GM12891 (cell line): ENCODE measurements at places on chromosomes 3 and 15.

- DNase-seq, result no peak
These were observed 103.8 kb upstream of the UBE2E1 start for GRCh38 chr3:23701716-23702597.

DNA sequence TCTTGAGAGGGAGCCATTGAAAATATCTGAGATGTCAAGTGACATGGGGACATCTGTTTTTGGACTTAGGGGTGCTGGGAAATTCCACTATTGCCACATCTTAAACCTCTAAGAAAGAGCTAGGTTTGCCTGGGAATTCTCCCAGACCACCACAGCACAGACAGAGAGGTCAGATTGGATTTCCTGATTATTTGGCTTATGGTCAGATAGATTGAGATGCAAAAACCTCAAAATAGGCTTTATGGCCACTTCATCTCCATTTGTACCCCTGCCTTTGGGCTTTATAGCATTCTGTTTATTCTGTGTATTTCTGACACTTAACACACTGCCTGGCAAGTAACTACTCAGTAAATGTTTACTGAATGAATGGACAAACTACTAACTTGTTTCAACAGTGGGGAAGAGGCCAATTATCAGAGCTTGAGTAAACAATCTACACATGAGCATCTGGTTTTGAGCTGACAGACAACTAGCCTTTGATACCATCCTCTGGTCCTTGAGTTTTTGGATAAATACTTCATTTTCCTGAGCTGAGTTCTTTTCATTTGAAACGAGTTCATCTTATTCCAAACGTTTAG is 81.8 kb downstream of the TP63 start:
- no peak for DNase-seq

DNA sequence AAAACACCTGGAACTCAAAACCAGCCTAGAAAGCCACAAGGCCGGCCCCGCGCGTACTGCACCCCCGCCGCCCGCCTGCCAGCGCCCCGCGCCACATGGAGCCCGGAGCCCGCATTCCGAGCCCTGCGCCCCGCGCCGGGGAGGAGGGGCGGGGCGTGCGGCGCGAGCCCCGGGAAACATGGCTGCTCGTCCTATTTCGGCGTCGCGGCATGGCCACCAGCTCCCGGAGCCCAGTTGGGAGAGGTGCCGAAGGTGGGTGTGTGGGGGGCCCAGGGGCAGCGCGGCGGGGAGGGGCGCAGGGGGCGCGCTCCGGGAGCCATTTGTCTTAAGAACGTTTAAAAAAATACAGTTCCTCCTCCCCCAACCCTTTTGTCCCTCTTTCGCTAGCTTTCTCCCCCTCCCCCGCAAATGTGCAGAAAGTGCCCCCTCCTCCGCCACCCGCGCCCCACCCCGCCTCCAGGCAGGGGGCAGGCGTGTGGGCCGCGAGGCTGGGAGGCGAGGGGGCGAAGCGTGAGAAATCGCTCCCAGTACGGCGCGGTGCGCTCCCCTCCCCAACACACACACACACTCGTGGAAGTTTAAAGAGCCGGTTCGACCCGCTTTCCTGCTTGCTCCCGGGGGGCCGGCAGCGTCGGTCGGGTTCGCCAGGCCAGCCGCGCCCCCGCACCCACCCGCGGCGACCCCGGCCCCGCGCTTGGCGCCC is 2.5 kb downstream of the ANP32A start:
- DNase-seq, result no peak

DNA sequence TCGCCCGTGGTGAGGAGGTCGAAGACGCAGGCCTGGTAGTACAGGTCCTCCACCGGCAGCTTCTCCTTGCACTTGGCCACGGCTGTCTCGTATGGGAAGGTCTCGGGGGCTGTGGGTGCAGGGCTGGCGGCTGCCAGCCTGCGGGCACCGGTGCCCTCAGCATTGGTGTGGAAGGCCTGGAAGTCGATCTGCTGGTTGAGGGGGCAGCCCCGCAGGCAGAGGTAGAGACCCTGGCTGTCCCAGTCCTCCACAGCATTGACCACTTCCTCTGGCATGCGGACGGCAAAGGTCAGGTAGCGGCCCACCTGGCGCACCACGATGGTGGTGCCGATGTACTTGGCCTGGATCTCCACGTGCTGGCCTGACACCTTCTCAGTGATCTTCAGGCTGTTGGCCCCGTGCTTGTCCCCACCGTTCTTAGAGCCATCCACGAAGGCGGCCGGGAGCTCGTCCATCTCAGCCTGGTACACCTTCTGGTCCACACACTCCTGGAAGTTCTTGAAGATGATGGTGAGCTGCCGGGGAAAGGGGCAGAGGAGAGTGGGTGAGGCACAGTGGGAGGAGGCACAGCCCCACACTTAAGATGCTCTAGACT is 43.7 kb downstream of the RGMA start:
- DNase-seq, result no peak

GRCh38 chr3:71218508-71218907 is 365.0 kb downstream of the FOXP1 start:
- DNase-seq, result no peak

DNA sequence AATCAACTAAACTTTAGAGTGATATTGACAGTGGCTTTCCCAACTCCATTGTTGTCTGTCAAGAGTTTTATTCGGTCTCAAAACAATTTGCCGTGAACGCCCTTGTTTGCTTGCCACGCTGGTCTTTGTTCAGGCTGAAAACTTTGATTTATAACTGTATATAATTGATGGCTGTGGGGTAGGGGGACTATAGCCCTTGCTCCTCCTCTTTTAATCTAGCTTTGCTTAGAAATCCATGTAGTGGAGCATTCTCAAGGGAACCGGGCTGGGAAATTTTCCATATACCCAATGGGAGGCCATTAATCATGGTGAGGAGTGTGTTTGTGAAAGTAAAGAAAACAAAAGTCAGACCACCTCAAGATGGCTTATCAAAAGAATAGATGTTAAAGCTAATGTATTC is 339.8 kb upstream of the RARB start:
- no peak for DNase-seq

GRCh38 chr3:43411429-43411828 is 125.1 kb downstream of the SNRK start:
- DNase-seq, result no peak

DNA sequence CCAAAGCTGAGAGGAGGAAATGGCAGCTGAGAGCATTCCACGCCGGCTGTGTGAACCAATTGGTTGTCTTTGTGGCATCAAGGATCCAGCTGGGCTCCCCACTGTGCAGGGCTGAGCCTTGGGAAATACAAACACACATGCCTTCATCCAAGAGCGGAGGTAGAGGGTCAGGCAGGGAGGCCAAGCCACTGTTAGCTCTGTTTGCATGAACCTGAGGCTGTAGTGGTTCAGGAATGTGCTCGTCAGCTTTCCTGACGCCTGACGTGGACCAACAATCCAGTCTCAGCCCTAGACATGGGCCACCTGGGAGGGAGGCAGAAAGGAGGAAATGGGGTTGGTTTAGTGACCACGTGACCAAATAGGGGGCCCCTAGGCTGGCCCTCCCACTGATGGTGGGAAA is 276.9 kb downstream of the TLE3 start:
- DNase-seq, result no peak

DNA sequence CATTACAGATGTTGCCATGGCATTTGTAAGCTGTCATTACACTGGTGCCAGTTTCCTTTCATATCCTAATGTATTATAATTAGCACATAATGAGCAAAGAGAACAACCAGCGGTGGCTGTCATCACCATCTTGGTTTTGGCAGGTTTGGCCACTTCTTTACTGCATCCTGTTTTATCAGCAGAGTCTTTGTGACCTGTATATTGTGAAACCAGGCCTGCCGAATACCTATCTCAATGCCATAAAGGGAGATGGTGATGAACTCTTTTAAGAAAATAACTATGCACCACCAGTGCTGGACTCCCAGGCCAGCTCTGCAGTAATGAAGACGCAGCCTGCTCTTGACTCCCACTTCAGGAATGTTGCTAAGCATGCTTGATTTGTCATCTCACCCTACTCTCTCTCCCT is 458.1 kb upstream of the NR2F2 start:
- DNase-seq, result no peak

- DNase-seq, result no peak
These were observed 5.9 kb upstream of the CALML4 start for GRCh38 chr15:68210821-68211655.

GRCh38 chr3:74636981-74637380 is 22.5 kb upstream of the CNTN3 start:
- no peak for DNase-seq

DNA sequence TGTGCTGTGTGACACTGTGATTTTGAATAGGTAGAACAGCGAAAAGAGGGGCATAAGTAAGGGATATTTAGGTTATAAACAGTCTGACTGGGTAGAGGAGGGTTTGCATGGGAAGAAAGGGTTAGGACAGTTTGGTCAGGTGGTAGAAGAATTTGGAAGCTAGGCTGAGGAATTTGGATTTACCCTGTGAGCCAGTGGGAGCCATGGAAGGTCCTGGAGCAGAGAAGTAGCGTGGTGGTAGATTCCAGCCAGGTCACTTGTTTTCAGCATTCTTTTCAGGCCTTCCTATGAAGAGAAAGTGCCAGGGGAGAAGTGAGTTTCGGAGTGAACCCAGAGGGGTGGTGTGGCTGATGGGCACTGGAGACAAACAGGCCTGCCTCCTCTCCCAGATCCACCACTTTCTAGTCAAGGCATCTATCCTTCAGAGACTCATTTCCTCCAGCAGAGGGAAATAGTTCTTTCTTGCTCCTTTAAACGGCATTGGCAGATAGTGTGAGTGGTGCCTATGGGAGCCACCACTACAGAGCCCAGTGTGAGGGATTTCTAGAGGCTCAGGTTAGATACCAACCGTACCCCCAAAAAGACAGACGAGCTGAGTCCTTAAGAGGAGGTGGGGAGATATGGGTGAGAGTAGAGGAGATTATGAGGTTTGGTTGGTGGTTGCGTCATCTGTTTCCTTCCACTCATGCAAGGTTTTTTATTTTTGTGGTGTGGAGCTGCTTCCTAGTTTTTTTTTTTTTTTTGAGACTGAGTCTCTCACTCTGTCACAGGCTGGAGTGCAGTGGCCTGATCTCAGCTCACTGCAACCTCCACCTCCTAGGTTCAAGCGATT is 21.2 kb downstream of the PXK start:
- no peak for DNase-seq

DNA sequence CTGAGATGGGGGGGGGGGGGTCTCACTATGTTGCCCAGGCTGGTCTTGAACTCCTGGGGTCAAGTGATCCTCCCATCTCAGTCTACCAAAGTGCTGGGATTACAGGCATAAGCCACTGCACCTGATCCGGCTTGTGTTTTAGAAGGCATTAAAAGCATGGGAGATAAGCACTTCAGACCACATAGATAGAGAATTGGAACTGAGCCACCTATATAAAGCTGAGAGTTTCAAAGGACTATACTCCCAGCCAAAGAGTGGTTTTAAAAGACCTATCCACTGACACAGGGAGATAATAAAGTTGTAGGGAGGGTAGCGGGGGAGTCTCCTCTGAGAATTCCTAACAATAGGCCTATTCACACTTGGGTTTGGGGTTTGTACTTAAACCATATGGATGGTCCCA is 34.8 kb downstream of the DENND4A start:
- no peak for DNase-seq

DNA sequence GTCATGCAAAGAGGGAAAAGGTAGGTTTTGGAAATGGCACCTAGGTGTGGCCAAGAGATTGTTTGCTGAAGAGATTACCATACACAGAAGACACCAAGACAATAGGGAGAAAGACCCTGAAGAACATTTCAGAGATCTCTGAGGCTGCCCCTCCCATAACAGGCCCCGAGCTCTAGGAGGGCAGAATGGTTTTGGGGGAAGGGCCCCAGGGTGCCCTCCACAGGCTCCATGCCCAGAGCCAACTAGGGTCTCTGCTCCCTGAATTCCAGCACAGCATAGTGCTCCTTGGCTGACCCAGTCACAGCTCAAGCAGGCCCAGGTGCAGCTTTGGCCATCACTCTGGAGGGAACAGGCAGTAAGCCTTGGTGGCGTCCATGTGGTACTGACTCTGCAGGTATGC is 163.9 kb downstream of the RAB11A start:
- DNase-seq, result no peak

DNA sequence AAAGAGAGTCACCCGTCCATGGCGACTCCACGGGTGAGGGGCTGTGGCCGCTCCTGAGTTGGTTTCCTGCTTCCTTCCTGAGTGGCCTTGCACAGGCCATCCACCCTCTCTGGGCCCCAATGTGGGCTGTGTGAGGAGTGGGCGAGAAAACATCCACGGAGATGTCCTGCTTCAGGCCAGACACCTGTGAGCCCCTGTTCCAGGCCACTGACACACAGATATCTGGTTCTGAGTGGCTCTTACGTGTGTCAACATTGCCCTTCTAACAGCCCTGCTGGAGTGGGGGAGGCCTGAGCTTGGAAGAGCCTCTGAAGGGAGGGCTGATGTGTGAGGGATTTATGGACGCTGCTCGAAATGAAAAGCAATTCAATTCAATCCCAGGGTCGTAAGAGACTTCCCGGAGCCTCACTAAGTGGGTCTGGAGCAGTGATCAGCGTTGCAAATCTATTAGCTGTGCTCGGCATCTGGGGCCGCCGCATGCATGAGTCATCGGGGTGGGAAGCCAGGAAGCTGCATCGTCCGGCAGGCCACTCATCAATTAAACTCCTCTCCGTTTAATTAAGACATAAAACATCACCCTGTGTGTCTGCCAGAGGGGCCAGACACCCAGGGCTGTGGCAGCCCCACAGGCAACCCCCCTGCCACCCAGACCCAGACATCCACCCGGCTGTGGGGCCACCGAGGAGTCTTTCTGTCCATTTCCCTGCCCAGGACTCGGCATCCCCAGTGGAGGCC is 20.0 kb upstream of the PRR23E start:
- DNase-seq, result no peak

- no peak for DNase-seq
These were observed 1113.2 kb downstream of the IGSF11 start for GRCh38 chr3:117921411-117921810.

DNA sequence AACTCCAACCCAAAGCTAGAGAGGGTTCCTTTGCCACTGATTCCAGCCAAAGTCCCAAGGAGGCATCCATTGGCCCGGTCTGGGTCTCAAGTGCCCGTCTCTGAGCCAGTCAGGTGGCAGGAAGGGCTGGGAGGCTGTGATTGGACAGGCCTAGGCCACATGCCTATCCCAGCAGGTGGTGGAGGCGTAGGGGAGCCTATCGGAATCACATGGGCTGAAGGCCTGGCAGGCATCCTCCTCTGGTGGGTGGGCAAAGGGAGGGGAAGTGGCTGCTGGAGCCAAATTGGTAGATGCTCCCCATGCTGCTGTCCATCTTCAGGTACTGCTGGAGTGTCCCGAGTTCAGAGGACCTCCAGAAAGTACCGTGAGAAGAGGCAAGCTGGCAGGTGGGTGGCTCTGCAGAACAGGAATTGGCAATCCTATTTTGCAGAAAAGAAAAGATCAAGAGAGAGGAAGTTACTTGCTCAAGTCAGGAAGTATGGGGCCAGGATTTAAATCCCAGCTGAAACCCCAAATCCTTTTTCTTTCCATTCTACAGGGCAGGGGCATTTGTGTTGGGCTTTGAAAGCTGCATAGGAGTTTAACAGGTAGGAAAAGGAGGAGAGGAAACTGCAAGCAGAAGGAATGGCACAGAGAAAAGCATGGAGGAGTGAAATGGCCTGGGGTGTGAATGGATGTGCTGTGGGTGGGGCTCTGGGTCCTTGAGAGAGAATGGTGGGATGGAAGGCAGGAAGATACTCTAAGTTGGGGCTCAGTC is 3.7 kb downstream of the CHST13 start:
- DNase-seq, result no peak
